ENCODE measurements at places on chromosomes 7 and 10.

DNA sequence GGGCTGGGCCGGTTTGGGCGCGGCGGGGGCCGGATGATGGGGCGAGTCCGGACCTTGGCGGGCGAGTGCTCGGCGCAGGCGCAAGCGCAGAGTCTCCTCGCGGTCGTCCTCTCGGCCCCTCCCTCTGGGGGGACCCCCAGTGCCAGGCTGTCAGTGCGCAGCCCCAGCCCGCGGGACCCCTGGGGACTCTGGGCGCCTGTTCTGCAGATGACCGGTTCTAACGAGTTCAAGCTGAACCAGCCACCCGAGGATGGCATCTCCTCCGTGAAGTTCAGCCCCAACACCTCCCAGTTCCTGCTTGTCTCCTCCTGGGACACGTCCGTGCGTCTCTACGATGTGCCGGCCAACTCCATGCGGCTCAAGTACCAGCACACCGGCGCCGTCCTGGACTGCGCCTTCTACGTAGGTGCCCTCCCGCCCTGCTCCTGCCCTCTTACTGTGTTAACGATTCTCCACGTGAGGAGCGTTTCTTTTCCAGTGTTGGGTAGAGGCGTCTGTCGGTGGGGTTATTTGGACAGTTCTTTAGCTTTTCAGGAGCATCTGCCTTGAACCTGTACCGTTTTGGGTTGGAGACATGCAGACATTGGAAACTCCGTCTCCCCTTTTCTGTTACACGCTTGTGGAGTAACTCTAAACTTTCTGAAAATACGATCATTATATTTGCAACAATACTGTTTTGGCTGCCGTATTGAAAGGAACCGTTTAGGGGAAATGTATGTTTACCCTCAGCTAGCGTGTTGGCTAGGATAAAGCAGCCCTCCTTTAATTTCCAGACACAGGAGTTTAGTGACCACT, 706 bp downstream of the BUB3 start:
- no peak for DNase-seq

- no peak for DNase-seq
These were observed 2.7 kb downstream of the TMEM176A start for GRCh38 chr7:150803161-150803860.

DNA sequence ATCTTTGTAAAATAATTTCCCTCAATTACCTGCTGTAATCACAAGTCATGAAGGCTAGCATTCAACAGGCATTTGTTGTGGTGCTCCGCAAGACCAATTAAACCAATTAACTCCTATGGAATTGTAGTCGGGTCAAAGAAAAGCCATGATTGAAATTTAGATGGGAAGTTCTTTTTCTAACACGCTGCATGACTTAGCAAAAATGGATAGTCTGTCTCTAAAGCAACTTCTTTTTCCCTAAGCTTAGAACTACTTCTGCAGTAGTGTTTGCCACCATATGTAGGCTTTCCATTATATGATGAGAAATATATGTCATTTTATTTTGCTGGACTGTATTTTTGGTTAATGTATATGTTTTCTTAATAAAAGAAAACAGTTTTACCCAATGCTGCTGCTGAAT, 119.1 kb downstream of the TSPAN12 start:
- DNase-seq, result no peak

- no peak for DNase-seq
These were observed 188.7 kb upstream of the KAT6B start for GRCh38 chr10:74637685-74638084.

- DNase-seq, result no peak
These were observed 123.0 kb upstream of the VSTM2A start for GRCh38 chr7:54419209-54419608.

- DNase-seq, result no peak
These were observed 7.2 kb upstream of the HGF start for GRCh38 chr7:81776948-81777630.

DNA sequence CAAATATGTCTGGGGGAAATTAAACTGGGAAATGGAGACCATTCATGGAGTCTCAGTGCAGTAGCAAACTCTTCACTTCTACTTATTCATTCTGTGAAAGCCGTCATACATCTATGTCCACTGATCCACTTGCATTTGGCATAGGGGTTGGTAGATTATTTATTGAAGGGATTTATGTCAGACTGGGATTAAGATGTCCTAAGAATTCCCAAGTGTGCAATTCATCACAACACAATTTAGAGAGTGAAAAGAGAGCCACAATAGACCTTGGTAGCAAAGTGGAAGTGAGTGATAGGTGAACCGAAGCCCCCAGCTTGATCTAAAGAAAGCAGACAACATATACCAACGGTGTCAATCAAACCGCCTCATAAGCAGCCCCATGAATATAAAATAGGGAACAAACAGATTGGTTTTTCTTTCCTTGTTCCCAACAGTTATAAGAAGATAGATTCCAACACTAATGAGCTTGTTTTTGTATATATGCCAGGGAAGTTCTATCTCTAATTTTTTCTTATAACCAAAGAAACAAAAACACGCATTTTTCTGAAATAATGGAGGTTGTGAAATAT, 234.3 kb downstream of the CACNA2D1 start:
- DNase-seq, result peak; percentile 73

DNA sequence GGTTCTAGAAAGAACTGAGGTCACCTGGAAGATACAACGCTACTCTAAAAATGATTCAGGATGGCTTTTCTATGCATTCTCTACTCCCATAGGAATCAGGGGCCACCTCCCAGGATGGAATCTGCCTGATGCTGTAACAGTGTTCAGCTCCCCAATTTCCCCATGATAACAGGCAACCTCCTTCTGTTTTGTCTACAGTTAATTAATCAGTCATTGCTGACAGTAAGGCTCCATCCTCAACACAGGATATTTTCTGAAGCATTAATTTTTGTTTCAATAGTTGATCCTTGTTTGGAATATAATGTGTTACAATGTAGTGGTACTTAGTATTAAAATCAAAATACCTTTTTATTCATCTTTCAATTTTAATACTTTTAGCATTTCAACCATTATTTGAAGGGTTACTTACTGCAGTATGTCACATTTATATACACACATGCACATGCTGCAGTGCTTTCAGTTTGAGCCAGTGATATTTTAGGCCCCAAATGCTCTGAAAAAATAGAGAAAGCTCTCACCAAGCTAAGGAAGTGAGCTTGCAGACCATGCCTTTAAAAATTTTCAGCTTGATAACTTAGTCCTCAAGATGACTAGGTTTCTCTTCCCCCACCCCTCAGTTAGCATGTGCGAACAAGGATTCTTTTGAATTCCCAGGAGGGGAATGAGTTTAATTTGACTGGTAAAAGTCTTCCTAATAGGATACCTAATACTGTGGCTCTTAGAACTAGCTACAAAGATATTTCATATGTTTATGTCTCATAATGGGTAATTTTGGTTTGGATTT, 592 bp upstream of the PIK3CG start:
- no peak for DNase-seq

GRCh38 chr7:43658718-43659548, 70.4 kb downstream of the COA1 start:
- DNase-seq, result no peak

GRCh38 chr10:62818426-62819011, 2.4 kb upstream of the EGR2 start:
- DNase-seq, result peak; percentile 32

- no peak for DNase-seq
These were observed 18.2 kb downstream of the IL15RA start for GRCh38 chr10:5959142-5959541.

DNA sequence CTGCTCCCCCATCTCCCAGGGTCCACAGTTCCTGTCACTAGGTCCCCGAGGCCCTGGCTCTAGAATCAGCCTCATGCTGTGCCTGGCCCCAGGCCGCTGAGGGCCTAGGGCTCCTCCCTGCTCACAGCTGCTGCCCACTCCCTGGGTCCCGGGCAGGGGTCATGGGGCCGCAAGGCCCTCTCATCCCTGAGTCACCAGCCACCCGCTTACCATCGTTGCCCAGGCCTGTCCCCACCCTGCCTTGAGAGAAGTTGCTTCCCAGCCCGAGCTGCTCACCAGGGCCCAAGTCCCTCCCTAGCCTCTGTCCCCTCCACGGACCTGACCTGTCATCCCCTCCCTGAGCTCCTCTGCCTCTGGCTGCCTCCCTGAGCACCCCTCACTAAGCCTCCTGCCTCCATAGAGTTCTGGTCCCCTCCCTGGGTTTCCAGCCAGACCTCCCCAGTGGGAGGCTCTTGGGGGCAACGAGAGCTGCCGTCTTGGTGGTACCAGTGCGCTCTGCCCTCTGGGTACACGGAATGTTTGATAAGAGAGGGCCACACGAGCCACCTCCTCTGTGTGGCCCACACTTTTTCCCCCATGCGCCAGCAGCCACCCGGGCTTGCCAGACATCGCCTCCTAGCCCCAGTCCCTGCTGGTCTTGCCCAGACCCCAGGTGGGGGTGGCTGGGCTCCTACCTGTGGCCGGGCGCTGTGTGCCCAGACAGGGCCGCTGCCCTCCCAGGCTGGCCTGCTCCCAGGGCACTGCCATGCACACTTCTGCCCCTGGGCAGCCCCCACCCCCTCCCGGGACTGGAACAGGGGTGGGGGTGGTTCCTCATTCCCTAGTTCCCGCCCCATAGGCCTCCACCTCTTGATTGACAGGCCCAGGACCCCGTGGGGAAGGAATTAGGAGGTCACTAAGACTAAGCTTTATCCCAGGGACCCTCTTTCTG, 21.3 kb downstream of the MLXIPL start:
- no peak for DNase-seq

DNA sequence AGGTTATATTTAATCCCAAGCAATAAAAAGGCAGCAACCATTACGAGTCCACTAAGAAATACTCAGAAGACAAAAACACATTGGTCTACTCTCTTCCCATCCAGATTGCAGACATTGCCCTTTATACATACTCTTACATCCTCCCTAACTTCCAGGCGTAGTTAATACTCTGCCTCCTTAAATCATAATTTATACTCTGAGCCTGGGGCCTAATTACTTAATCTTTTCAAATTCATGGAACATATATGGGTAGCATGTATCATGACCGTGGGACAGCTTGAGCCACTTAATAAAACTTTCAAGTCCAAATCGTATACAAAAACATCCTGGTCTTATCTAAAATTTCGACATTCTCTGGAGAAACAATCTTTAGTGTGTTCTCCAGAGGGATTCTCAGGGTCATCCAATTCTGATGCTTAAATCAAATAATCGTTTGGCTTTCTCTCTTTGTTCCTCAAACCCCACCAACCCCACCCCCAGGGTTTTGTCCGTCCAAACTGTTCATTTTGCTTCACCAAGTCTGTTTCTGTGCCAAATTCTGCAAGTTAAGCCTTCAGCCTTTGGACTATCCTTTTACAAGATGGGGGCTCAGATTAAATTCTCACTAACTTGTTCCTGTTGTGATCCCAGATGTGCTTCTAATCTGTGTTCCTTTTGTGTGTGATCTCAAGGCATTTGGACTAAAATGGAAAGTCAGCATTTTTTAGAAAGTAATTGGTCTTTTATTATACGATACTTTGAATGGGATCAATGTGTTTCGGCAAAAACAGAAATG, 86.4 kb downstream of the ADAM12 start:
- no peak for DNase-seq

GRCh38 chr10:51768886-51769465, 69.6 kb upstream of the CSTF2T start:
- DNase-seq, result peak; percentile 0

DNA sequence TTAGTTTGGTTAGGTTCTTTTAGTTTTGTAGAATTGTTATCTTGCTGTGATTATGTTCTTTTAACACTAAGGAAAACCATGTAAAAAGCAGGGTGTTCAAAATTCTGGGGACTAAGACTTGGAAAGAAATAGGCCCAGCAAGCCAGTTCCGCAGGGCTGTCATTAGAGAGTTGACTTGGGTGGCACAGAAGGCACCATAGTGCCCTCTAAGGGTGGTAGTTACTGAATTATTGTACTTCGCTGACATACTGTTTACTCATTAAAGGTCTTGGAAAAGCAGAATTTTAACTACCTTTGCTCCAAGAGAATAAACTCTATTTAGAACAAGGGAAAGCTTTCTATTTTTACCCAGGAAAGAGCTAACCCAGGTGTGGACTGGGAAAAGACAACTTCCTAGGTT, 86.5 kb downstream of the OTUD1 start:
- DNase-seq, result no peak

DNA sequence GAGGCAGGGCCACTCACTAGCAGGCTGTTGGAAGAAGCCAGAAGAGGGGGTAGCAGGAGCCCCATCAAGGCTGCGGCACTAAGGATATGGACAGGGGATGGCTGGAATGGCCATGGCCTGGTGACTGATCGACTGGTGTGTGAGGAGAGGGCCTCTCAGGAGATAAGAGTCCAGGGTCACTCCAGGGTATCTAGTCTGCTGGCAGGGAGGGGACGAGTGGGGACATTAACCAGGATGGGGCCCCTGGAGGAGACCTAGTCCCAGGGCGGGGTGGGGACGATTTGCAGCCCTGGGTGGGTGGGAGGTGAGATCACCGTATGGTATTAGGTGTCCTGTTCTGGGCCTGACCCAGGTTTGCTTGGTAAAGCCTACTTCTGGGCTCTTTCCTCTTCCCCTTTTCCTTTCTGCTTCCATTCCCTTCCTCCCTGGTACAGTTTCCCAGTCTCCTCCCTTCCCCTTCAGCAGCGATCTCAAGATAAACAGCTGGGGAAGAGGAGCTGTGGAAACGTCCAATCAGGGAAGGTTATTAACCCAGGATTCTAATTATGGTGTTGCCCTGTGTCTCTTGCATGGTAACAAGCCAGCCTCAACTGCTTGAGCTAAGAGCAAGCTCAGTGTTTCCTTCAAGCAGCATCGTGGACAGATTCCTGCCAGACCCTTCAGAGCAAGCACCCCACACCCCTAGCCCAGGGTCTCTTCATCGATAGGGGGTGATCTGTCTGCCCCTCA, 233.2 kb downstream of the RPS24 start:
- no peak for DNase-seq

- no peak for DNase-seq
These were observed 259.7 kb downstream of the PAXIP1 start for GRCh38 chr7:154743206-154743605.

- no peak for DNase-seq
These were observed 36.0 kb downstream of the BCAP29 start for GRCh38 chr7:107615910-107616680.

DNA sequence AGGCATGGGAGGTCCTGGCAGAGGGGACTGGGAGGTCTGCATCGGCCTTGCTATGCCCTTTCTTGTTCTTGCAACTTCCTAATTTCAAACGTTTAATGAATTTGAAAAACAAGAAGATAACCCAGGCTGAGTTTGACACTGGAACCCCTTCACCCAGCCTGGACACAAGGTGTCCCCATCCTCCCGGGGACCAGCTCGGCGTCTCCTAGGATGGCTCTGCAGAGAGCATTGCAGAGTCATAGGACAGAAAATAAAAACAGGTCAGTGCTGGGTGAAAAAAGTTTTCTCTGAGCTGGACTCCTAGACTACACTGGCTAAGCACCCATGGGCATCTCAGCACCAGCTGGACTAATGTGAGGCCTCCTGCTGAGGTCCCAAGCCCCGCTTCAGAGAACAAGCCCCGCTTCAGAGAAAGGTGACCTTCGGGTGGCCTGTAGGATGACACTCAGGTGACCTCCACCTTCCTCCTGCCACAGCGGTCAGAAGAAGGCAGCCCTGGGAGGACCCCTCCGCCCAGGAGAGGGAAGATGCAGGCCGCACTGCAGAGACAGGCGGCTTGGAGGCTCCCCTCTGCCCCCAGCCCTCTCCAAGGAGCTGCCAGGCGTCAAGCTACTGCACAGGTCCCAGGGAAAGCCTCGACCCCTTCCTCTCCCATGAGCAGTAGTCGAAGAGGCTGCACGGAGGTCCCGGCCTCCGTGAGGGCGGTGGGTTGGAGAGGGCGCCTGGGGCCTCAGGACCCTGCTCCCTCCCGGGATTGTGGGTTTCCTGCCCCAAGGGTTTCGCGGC, 9.3 kb upstream of the UNCX start:
- no peak for DNase-seq
